ENCODE measurements at places on chromosomes 12 and 14. TPM values are rescaled to one million over a fixed set of nuclear protein-coding genes. Genes with fewer than 3 reads are reported as not detected.

Gene RNF212B
- total RNA-seq, result not detected

Gene THAP2
- total RNA-seq, result 2.9 TPM

- H3K27me3 ChIP-seq, result no peaks in the 10 kb centered on the region
- H3K4me1 ChIP-seq, result no peaks in the 10 kb centered on the region
Observed at GRCh38 chr14:71720978-71721624, 211.1 kb upstream of the RGS6 start.

GRCh38 chr12:89059056-89059455 lies 293.2 kb downstream of the DUSP6 start:
- H3K4me3 ChIP-seq, result no peak overlapping the region
- no peaks in the 10 kb centered on the region for H3K4me1 ChIP-seq
- no peak overlapping the region for H3K27ac ChIP-seq

DNA sequence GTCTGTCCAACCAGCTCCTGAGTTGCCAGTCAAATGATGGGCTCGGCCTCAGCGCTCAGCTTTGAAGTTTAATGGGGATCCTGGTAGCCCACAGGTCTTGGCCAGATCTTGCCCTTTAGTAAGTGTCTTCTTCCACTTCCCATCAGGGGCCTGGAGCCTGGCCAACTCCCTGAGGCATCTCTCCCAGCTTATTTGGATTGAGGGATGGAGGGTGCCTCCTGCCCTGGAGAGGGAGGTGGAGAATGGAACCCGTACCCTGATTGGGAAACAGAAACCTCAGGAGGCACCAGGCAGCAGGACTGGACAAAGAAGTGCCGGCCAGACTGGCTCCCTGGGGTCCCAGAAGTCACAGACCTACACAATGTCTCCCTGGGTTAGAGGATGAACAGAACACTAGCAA lies 40.5 kb upstream of the LTBP2 start:
- H3K36me3 ChIP-seq, result no peaks in the 10 kb centered on the region
- H3K4me1 ChIP-seq, result no peaks in the 10 kb centered on the region
- no peak overlapping the region for H3K27ac ChIP-seq
- no peaks in the 10 kb centered on the region for H3K27me3 ChIP-seq
- H3K4me3 ChIP-seq, result no peak overlapping the region

DNA sequence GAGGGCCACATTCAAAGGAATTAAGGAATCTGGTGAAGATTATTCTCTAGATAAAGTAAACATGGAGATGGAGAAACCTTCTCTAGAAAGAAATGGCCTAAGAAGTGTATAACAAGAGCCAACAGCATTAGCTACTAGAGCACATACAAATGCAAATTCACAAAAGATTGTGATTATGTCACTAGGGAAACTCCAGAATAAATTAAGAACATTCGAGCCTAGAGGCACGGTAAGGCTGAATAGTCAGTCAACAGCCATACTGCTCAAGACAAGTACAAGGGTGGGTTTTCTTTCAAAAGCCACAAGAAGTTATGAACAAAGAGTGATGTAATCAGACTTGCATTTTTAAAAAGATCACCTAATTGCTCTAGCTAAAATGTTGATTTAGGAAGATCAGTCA lies 25.4 kb downstream of the PPP4R3A start:
- no peak for DNase-seq
- peaks cover 19% of the 10 kb centered on the region for H3K4me1 ChIP-seq
- H3K36me3 ChIP-seq, result peaks cover 13% of the 10 kb centered on the region
- H3K27me3 ChIP-seq, result no peaks in the 10 kb centered on the region

DNA sequence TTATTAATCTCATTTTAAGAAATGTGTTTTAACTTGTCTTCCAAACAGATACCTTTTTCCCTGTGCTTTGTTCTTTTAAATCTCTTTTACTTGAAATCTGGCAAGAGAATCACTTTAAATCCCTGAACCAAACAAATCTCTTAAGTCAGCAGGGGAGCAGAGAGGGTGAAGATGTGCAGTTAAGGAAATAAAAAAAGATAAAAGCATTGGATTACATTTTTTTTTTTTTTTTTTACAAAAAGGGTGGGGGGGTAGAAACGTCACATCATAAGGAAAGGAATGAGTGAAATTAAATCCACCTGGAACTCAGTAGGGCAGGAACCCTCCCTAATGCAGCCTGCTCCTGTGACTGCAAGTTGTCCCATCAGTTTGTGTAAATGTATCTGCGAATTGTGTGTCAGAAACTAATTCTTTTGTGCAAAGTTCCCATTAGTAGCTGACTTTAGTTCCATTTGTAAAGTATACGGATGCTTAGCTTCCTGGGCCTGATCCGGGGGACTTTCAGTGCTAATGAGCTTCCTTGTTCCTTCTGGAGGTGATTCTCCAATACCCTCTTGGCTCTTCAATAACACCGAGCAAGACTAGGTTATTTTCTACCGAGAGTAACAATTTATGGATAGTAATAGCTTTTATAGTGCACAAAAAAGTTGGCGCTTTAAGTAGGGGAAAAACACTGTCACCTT lies 1.5 kb downstream of the TTC6 start:
- peaks cover 12% of the 10 kb centered on the region for H3K27me3 ChIP-seq
- no peak overlapping the region for H3K4me3 ChIP-seq
- no peak overlapping the region for H3K27ac ChIP-seq
- H3K4me1 ChIP-seq, result peaks cover 14% of the 10 kb centered on the region
- no peak for DNase-seq

- no peak overlapping the region for H3K27ac ChIP-seq
- no peaks in the 10 kb centered on the region for H3K4me1 ChIP-seq
- H3K27me3 ChIP-seq, result no peaks in the 10 kb centered on the region
- H3K4me3 ChIP-seq, result no peak overlapping the region
- DNase-seq, result no peak
- H3K36me3 ChIP-seq, result no peaks in the 10 kb centered on the region
Observed at GRCh38 chr14:91245029-91245428, 525 bp upstream of the GPR68 start.
